Neural crest cell (in vitro differentiated cells): ENCODE measurements at places on chromosomes 5 and 9. TPM values are rescaled to one million over a fixed set of nuclear protein-coding genes. Genes with fewer than 3 reads are reported as not detected.

- no peak overlapping the region for H3K4me3 ChIP-seq
- no peaks in the 10 kb centered on the region for H3K36me3 ChIP-seq
- DNase-seq, result no peak
- H3K4me1 ChIP-seq, result no peaks in the 10 kb centered on the region
- peaks cover 7% of the 10 kb centered on the region for H3K27me3 ChIP-seq
These were observed 18.3 kb upstream of the RNF180 start for GRCh38 chr5:64147379-64147778.

The ADAMTS19 gene
- 3.0 and 3.1 TPM in 2 replicates for total RNA-seq

DNA sequence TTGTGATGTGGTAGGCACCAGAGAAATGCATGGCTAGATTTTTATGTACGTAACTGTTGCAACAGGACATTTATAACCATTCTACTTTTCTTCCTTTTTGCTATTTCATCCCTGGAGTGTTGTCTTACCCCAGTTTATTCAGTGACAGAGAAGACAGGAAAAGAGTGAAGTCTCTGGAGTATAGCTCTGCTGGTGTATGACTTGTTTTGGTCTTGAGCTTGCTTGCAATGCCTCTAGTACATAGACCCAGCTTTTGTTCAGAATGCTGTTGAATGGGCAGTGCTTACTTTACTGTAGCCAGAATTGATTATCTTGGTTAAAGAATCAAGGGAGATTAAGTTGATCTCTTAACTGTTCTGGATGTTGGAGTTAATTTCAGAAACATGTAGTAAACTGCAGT is 94.3 kb downstream of the PBX3 start:
- no peaks in the 10 kb centered on the region for H3K36me3 ChIP-seq
- H3K27ac ChIP-seq, result no peak overlapping the region
- peaks cover 52% of the 10 kb centered on the region for H3K4me1 ChIP-seq
- H3K27me3 ChIP-seq, result no peaks in the 10 kb centered on the region
- DNase-seq, result no peak

DNA sequence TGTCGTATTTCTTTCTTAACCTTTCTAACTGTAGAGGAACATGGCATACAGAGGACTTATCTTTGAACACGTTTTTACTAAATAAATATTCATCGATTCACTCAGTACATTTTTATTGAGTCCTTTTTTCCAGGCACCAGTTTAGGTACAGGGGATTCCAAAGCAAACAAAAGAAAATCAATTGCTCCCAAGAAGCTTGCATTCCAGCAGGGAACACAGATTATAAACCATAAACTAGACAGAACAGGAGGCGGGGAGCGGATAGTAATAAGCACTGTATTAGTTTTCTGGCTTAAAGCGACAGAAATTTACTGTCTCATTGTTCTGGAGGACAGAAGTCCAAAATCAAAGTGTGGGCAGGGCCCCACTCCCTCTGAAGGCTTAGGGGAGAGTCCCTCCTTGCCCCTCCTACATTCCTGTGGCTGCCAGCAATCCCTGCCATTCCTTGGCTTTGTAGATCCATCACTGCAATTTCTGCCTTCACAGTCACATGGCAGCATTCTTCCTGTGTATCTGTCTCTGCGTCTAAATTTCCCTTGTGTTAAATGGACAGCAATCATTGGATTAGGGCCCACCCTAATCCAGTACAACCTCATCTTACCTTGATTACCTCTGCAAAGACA is 115.5 kb downstream of the COL23A1 start:
- H3K27me3 ChIP-seq, result peaks cover 4% of the 10 kb centered on the region
- H3K36me3 ChIP-seq, result peaks cover 4% of the 10 kb centered on the region
- H3K4me3 ChIP-seq, result no peak overlapping the region
- no peak for DNase-seq
- H3K4me1 ChIP-seq, result peaks cover 50% of the 10 kb centered on the region

DNA sequence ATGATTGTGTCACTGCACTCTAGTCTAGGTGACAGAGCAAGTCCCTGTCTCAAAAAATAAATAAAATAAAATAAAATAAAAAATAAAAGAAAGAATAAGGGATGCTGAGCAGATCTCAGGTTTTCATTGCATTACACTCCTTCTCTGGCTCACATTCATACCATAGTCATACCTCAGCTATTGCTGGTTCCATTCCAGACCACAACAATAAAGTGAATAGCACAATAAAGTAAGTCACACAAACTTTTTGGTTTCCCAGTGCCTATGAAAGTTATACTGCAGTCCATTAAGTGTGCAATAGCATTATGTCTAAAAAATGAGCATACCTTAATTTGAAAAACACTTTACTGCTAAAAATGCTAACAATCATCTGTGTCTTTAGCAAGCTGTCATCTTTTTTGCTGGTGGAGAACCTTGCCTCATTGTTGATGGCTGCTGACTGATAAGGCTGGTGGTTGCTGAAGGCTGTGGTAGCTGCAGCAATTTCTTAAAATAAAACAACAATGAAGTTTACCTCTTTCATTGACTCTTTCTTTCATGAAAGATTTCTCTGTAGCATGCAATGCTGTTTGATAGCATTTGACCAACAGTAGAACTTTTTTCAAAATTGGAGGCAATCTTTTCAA is 415.7 kb downstream of the ZNF608 start:
- no peak for DNase-seq
- peaks cover 13% of the 10 kb centered on the region for H3K36me3 ChIP-seq
- no peak overlapping the region for H3K27ac ChIP-seq

DNA sequence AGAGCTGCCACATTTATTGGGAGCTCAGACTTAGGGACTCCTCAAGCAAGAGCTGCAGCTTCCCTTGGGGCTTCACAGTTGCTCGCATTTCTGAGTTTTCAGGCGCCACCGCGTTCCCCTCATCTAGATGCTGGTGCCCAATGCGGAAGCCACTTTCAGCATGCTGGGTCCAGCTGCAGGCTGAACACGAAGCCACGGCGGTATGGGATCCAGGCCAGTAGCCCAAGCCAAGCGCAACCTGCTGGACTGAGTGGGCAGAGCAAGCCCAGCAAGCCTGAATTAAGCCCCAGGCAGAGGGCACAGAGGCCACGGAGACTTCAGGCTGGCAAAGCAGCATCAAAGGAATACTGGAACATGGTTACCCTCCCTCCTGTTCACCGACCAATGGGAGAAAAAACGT is 391.5 kb downstream of the HTR1A start:
- no peaks in the 10 kb centered on the region for H3K36me3 ChIP-seq
- H3K27me3 ChIP-seq, result no peaks in the 10 kb centered on the region
- peaks cover 15% of the 10 kb centered on the region for H3K4me1 ChIP-seq
- no peak for DNase-seq
- H3K4me3 ChIP-seq, result no peak overlapping the region

DNA sequence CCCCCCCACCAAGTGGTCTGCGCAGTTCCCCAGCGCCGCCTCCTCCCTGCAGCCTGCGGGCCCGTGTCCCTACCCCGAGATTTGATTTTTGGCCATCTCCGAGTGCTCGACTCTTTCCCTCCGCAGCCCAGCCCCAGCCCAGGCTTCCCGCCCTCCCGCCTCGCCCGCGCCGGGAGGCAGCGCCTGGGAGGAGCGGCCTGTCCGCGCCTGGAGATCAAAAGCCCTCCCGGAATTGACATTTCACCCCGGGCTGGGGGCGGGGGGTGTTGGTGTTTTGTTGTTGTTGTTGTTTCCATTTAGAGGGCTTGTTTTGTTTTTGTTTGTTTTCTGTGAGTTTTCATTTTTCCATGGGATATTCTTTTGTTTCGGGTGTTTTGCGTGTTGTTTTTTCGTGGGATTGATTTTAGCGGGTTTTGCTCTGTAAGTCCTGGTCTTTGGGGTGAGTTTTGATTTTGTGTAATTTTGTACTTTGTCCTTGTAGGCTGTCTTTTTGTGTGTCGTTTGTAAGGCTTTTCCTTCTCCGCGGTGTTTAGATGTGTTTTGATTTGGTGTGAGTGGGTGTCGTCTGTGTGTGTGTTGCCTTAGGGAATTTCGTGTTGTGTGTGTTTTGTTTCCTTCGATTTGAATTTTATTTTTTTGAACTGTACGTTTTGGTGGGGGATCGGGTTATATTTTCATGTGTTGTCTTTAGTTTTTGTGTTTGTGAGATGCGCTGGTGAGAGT is 1.7 kb upstream of the PAX5 start:
- peaks cover 2% of the 10 kb centered on the region for H3K36me3 ChIP-seq
- H3K27me3 ChIP-seq, result peaks cover 94% of the 10 kb centered on the region
- peaks cover 55% of the 10 kb centered on the region for H3K4me1 ChIP-seq
- peak overlapping the region; percentile 2 for H3K27ac ChIP-seq
